Esophagus squamous epithelium (tissue), 5 donors: ENCODE measurements at places on chromosomes 5 and 9. TPM values are rescaled to one million over a fixed set of nuclear protein-coding genes. Genes with fewer than 3 reads are reported as not detected.
A peak's percentile ranks its signal among the peaks of the same experiment; 100 is the strongest.

Gene DMRT3
- not detected for total RNA-seq

DNA sequence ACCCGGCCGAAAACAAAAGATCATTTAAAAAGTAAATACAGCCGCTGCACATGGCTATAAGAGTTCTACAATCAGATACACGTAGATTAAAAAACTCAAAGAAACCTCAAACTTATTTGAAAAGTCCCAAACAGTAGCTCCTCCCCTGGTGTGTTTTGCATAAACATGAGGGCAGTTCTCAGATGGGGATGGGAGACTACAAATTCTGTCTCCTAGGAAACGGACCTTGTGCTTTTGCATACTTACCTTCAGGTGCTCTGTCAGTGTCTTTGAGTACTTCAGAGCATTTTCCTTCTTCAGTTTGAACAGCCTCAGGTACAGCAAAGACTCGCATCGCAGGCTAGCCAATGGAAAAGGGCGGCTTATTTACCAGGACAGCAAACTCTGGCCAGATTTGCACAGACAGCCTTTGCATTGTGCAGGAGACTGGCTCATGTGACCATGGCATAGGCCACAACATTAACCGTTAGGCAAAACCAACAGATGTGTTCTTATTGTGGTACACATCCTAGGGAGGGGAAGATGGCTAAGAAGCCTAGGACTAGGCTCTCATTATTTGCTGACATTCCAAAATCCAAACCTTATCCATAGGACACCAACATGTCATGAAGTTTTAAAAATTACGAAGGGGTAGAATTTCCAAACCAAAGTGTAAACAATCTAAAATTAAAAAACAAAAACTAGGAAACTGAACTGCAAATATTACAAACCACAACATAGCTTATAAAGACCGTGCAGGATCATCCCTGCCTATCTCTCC, 12.8 kb downstream of the LEAP2 start:
- H3K4me3 ChIP-seq = no peak overlapping the region
- no peak overlapping the region for H3K27ac ChIP-seq
- no peaks in the 10 kb centered on the region for H3K4me1 ChIP-seq
- peaks cover 100% of the 10 kb centered on the region for H3K36me3 ChIP-seq

GRCh38 chr5:52376592-52376991, 411.1 kb upstream of the ITGA1 start:
- no peak overlapping the region for H3K27ac ChIP-seq
- H3K4me3 ChIP-seq = no peak overlapping the region
- no peaks in the 10 kb centered on the region for H3K36me3 ChIP-seq
- H3K27me3 ChIP-seq = no peaks in the 10 kb centered on the region

DNA sequence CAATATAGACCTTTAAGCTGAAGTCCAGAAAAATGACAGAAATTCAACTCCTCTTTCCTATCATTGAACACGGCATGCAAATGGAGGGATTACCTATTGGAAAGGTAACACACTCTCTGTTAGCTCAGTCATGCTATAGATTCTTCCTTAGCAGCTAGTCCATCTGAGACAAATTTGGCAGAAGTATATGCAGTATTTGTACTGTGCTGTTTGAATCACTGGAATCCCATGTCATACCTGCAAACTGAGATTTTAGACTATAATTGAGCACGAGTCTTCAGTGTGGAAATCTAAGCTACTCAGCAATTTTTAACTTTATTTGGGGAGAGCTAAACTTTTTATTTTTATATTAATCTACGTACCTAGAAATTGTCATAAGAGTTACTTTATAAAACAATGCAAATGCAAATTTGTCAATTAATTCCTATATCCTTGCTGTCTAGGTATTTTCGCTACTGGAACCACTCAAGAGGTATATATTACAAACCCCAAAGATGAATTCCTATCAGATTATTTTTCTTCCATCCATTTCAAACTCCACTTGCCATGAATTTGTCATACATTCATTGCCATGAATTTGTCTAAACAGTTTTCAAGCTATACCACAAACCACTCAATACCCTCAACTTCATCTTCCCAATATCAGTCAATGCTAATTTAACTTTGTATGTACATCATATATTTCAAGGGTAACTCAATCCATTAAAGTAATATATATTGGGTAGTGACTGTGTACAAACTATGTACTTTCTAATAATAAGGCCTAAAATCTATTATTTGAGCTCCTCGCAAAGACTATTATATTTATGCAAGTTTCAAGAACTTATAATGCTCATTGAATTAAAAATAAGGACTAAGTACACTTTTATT, 224.8 kb downstream of the MEF2C start:
- DNase-seq = no peak
- no peak overlapping the region for H3K27ac ChIP-seq

DNA sequence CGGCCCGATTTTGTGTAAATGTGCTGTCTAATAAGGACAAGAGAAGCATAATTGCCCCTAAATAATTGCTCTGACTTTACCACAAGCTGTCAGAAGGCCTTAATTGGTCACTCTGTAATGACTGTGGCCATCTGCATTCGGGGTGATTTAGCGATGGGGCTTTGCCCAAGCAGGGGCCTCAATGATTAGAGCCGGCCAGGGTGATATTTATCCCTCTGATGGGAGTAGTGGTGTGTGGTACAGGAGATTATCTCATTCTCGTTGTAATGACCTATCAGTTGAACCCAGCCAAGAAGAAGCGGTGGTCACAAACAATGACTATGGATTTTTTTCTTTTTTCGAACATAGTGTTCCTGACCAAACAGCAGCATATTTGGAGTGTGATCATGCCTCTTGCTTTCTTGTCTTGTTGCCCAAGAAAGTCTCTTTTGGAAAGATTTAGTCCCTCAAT, 72.0 kb upstream of the SAP30L start:
- no peak overlapping the region for H3K27ac ChIP-seq
- H3K4me1 ChIP-seq = peaks cover 3% of the 10 kb centered on the region
- H3K36me3 ChIP-seq = no peaks in the 10 kb centered on the region
- no peak overlapping the region for H3K4me3 ChIP-seq
- no peak for DNase-seq
- no peaks in the 10 kb centered on the region for H3K27me3 ChIP-seq

- H3K4me3 ChIP-seq = peak overlapping the region; percentile 81
- peaks cover 54% of the 10 kb centered on the region for H3K36me3 ChIP-seq
- no peak for DNase-seq
- H3K27me3 ChIP-seq = no peaks in the 10 kb centered on the region
- H3K27ac ChIP-seq = peak overlapping the region; percentile 96
- peaks cover 24% of the 10 kb centered on the region for H3K4me1 ChIP-seq
Observed at GRCh38 chr9:133347515-133347984, 381 bp downstream of the MED22 start.
